ENCODE measurements at places on chromosomes 3 and 15. TPM values are rescaled to one million over a fixed set of nuclear protein-coding genes. Genes with fewer than 3 reads are reported as not detected.

Gene EHHADH
- total RNA-seq: 7.9 TPM

Gene TEX55
- total RNA-seq: not detected

Gene NEO1
- total RNA-seq: 10.0 TPM

Gene PLCB2
- total RNA-seq: 2.2 TPM

Gene SHF
- total RNA-seq: 1.3 TPM

Gene PARL
- 34.8 TPM for total RNA-seq

Gene FETUB
- not detected for total RNA-seq

Gene VILL
- 5.0 TPM for total RNA-seq

Gene SSUH2
- total RNA-seq: under 0.01 TPM

Gene SLC6A11
- not detected for total RNA-seq

Gene P2RY12
- total RNA-seq: not detected

Gene GCNT3
- total RNA-seq: not detected

Gene GXYLT2
- 15.0 TPM for total RNA-seq

Gene EXD1
- total RNA-seq: not detected

Gene KIF9
- total RNA-seq: 4.2 TPM
